Thymus (tissue), 14 donors: ENCODE measurements at places on chromosomes 11 and 22. TPM values are rescaled to one million over a fixed set of nuclear protein-coding genes. Genes with fewer than 3 reads are reported as not detected.

Gene KRTAP5-7
- not detected for total RNA-seq

DNA sequence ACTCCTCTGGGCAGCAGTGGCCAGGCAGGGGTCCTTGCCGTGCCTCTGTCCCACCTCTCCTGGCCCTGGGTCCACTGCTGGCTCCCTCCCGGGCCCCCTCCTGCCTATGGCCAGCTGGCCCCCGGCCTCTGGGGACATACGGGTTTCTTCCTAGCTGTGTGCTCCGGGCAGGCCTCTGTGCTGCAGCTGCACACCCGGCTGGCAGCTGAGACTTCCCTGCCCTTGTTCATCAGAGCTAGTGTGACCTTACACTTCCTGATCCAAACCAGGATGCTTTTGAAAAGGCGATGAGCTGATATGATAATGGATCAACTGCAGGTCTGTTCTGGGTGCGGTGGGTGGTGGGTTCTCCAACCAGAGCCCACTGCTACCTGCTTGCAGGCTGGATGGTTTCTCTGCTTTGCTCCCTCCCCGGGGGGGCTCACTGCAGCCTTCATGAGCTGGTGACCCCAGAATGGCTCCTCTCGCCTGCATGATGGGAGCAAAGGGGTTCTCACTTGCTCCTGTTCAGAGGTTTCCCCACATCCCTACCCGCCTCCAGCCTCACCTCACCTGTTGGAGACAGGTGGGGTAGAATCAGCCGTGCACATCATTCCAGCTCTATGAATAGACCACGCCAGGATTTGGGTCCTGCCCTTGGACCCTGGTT is 13.3 kb downstream of the B3GAT1 start:
- DNase-seq: no peak

DNA sequence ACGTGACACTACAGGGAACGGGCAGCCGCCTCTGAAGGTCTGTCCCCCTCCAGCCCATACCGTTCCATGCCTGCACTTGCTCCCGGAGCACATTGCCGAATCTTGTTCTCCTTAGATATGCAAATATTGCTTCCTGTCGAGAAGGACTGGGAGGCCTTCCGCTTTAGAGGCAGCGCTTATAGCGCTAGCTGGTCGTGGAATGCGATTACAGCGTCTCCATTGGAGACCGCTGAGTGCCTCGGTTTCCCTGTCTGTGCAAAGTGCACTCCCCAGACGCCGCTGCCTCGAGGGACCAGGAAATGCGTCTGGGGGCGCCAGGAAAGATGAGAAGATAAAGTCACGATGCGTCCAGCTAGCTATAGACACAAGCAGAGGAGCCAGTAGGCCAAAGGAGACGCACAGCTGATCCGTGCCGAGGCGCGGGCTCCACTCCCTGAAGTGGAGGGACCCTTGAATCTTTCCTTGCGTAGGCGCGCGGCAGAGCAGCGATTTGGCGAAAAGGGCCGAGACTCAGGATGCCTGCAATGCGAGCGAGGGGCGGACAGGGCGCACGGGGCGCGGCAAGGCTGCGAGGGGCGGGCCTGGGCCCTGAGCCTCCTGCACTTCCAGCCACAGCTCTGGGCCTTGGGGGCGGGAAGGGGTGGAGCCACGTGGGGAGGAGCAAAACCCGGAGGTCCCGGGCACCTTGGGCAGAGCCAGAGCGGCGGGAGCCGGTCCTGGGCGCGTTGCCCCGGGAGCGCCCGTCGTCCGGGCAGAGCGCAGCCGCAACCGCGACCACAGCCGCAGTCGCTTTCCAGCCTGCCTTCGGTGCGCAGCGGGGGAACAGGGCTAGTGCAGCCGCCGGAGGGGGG is at the start of gene RASSF10:
Gene RASSF10, plus strand, starts transcription at position 692 of the 851 bp plus-strand sequence. CDS start 261 bp downstream, outside the sequence.
- DNase-seq: no peak

DNA sequence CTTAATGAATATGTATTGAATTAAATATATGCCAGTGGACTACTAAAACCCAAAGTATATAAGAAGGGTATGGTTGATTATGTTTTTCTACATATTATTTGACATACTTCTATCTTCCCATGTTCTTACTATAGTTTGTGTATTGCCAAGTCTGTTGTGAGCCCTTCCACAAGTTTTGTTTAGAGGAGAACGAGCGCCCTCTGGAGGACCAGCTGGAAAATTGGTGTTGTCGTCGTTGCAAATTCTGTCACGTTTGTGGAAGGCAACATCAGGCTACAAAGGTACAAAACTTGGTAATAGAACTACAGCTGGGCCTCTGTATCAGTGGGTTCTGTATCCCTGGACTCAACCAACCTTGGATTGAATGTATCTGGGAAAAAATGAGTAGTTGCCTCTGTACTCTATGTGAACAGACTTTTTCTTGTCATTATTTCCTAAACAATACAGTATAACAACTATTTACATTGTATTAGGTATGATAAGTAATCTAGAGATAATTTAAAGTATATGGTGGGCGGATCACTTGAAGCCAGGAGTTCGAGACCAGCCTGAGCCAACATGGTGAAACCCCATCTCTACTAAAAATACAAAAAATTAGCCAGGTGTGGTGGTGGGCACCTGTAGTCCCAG is 38.7 kb upstream of the TTC36 start:
- DNase-seq: peak; percentile 83

DNA sequence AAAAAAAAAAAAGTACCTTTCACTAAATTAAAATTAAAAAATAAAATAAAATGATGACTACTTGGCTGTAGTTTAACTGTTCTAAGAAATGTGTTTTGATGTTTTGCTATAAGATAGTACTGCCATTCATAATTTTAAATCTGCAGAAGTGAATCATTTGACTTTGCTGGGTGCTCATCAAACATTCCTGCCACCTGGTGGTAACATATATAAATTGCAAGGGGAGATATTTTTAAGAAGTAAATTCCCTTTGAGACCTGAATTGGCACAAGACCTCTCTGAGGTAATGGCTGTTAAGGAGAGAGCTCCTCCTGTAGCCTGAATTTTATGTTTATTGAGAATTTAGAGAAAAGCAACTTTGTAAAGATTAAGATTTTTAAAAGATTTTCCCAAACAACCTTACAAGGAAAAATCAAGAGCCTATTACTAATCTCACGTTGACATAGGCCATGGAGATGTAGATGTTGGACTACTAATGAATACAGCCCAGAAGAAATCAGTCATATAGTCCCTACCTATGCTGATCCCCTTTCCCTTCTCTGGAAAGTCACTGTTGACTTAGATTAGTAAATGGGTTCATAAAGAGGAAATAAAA is 11.9 kb upstream of the NARS2 start:
- DNase-seq: no peak
